ENCODE measurements at places on chromosomes 6 and 20. TPM values are rescaled to one million over a fixed set of nuclear protein-coding genes. Genes with fewer than 3 reads are reported as not detected.

Gene NOX3
- not detected for total RNA-seq

Gene LGSN
- not detected for total RNA-seq

Gene ADGRF1
- not detected for total RNA-seq

Gene TINAG
- total RNA-seq = not detected

Gene CLPSL1
- not detected for total RNA-seq

Gene DYNLT2
- total RNA-seq = 2.5 TPM

Gene PPP1R3G
- 0.96 TPM for total RNA-seq

Gene STMND1
- total RNA-seq = not detected

Gene CLPSL2
- total RNA-seq = not detected

Gene DNMT3B
- 2.0 TPM for total RNA-seq

Gene CLDN20
- total RNA-seq = not detected

Gene DBNDD2
- total RNA-seq = 33.8 TPM

Gene CLVS2
- total RNA-seq = not detected

Gene SNAP91
- 0.13 TPM for total RNA-seq

Gene RBBP8NL
- total RNA-seq = not detected

Gene PPP2R5D
- 41.5 TPM for total RNA-seq

Gene CCND3
- 117 TPM for total RNA-seq

Gene SUN5
- not detected for total RNA-seq

Gene SLPI
- 114 TPM for total RNA-seq

Gene STXBP5
- total RNA-seq = 24.2 TPM

Gene NKAPL
- total RNA-seq = 2.0 TPM

Gene CAGE1
- total RNA-seq = not detected

Gene GABRR1
- not detected for total RNA-seq

Gene HLA-G
- total RNA-seq = not detected

Gene ETV7
- total RNA-seq = 4.6 TPM

Gene OR12D3
- not detected for total RNA-seq

Gene LAMP5
- not detected for total RNA-seq

Gene REM1
- total RNA-seq = not detected

Gene LZTS3
- 8.5 TPM for total RNA-seq

Gene RAB32
- total RNA-seq = 27.4 TPM

All from omental fat pad (tissue), 4 donors.